ENCODE measurements at places on chromosomes 12 and 14. TPM values are rescaled to one million over a fixed set of nuclear protein-coding genes. Genes with fewer than 3 reads are reported as not detected.
A peak's percentile ranks its signal among the peaks of the same experiment; 100 is the strongest.

- no peak for DNase-seq
Measured at GRCh38 chr12:2960390-2960956, 1.3 kb downstream of the TEAD4 start.

DNA sequence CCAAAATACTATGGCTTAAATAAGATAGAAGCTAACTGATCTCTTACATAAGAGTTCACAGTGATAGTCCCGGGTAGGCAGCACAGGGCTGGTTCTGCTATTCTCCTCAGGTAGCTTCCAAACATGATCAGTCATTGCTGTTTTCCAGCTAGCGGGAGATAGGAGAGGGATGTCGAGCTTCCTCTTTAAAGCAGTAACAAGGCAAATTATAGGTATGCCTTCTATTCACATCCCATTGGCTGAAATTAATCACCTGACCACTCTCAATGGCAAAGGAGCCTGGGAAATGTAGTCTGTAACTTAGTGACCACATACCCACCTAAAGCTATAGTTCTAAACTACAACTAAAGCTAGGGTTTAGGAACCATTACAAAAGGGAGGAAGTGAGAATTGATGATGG is 34.5 kb upstream of the VRK1 start:
- peak; percentile 80 for DNase-seq

The SLC41A2 gene
- 12.5 TPM for total RNA-seq

DNA sequence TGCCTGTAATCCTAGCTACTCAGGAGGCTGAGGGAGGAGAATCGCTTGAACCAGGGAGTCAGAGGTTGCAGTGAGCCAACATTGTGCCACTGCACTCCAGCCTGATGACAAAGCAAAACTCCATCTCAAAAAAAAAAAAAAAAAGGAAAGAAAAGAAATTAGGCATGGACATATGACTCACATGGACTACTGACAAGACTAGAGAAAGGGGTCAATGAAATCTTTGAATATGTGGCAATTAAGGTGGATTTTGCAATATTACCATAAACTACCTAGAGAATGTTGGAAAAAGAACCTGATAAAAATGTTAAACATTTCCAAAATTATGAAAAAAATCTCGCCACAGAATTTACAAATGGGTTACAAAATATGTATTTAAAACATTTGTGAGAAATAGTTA is 873.6 kb downstream of the C12orf50 start:
- no peak for DNase-seq

The ANKS1B gene
- 0.54 TPM for total RNA-seq

DNA sequence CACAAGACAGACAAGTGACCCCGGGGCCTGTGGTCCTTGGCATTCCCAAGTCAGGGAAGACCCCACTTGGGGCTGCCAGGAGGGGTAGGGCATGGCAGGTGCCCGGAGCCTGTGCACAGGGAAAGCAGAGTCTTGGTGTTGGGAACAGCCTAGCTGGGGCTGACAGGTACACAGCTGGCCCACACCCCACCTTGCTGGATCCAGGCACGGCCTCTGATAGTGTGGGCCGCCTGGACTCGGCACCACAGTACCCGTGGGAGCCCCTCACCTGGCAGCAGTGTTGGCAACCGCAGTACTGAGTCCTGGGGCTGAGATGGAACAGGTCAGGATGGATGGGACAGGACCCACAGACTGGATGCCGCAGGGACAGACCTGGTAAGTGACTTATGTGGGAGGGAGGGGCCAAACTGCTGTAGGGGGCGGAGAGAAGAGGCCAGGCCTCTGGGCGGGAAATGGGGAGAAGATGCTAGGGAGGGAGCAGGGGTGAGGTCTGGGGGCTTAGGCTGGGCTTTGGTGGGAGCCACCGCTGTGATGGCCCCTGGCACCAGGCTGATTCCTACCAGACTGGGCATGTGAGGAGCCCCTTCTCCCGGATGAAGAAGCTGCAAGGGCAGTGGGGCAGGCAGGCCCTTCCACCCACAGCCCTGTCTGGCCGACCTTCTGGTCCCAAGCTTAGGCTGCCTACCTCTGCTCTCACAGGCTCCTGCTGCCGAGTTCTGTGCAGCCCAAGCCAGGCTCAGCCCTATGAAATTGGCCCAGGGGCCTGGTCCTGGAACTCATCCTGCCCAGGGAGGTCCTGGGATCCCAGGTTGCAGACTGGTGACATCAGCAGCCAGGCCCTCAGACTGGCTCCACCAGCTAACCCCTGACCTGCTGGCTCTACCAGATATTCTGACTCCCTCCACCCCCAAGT is at the start of gene TGM1:
Gene TGM1, minus strand, starts transcription at position 357 of the 913 bp plus-strand sequence. CDS start 825 bp downstream, outside the sequence.
- DNase-seq, result no peak

The B4GALNT3 gene
- total RNA-seq, result 18.2 TPM

DNA sequence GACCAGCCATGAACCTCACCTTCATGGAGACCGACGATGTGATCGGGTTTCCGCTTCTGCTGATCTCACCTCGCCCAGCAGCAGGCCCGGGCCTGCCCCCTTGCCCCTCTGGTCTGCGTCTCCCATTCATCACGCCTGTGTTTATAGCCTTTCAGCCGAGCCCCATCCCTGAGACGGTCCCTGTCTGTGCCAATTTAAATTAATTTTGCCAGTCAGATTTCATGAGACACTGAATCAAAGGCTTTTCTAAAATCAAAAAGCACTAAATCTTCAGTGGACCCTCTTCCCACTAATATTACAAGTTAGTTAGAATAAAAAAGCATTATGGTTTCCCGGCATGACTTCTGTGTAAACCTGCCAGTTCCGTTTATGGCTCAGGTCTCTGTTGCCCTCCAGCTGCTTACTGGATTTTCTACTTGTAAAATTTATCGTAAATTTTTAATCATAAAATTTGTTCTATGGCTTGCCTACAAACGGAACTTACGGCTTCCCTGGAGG is 155.9 kb downstream of the ESRRB start:
- DNase-seq, result no peak

GRCh38 chr14:98252820-98253219 is 1019.2 kb downstream of the BCL11B start:
- DNase-seq, result no peak

DNA sequence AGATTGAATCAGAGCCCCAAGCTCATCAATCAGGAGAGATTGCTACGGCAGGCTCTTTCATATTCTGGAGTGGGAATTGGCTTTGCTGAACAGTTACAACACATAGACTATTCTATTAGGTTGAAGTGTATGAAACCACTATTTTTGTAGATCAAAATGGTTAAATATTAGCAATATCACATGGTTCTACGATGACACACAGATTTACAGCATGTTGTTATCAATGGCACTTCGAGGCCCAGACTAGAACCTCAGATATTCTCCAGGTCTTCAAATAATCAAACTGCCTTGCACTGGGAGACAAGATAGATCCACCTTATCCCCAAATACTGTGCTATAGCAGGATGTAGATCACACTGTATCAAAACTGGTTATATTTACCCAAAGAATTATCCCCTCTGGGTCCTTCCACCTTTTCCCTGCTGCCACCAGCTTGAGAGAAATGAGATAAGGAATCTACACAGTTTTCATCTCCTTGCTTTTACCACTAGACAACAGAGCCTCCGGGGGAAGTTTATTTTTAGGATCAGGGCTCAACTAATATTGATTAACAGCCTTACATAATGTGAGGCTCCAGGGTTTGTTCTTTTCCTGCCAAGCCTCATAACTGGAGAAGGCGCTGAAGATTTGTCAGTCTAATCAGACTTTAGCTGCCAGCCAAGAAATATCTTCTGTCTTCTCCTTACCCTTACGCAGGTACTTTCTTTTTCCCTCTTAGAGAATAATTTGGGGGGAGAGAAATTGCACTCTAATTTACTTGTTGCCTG is 507.1 kb downstream of the DIO2 start:
- DNase-seq, result no peak

GRCh38 chr12:69844836-69845235 is 19.8 kb downstream of the MYRFL start:
- DNase-seq, result no peak

The ARHGAP5 gene
- 66.7 TPM for total RNA-seq

- DNase-seq, result no peak
Measured at GRCh38 chr12:109716092-109716479, 2.5 kb downstream of the FAM222A start.

The IRAK3 gene
- total RNA-seq, result 0.12 TPM

The SPIC gene
- not detected for total RNA-seq

The C12orf60 gene
- total RNA-seq, result 3.5 TPM

DNA sequence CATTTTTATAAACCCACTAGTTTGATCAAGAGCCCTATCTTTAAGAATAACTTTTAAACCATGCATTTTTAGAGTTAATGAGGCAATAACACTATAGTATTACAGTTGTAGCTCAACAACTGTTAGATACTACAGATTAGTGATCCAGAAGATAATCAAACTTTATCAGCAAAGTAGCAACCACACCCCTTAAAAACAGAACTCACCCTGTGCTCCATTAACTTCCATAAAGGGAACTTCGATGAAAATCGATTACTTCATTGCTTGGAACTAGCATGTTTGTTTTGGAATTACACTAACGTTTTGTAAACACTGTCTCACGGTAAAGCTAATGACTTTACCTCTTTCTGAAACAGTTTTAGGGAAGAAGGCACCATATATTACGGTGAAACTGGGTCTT is 1.4 kb downstream of the SGPP1 start:
- DNase-seq, result no peak

DNA sequence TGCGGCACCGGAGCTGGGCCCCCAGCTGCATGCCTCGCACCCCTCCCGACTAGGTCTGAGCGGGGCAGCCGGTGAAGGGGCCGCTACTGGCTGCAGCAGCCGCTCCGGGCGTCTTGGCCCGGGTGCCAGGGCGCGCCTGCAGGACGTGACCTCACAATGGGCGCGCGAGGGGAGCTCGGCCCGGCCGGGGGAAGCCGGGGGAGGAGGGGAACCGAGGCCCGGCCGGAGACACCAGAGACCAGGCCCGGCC is 353 bp downstream of the BAG5 start:
- no peak for DNase-seq

DNA sequence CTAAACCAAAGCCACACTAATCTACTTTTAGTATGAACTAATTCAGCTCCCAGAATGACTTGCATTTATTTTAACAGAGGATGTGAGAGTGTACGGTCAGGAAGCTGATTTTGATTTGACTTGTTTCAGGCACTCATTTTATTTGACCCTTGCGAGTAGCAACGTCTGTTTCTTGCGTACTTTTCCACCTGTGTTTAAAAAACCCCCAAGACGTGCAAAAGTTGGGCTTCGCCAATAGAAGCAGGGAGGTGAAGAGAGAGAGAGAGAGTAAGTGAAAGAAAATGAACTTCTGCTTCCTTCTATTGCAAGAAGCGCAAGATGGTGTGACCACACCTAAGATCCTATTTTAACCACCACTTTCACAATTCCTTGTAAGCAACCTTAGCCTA is 6.7 kb upstream of the SLC15A4 start:
- DNase-seq, result no peak

- no peak for DNase-seq
Measured at GRCh38 chr12:11814374-11814773, 164.9 kb downstream of the ETV6 start.

GRCh38 chr14:87628129-87628528 is 364.9 kb downstream of the GALC start:
- no peak for DNase-seq

The KRT79 gene
- not detected for total RNA-seq

GRCh38 chr12:111209811-111210210 is 159.1 kb downstream of the PHETA1 start:
- DNase-seq, result no peak

- DNase-seq, result no peak
Measured at GRCh38 chr14:102675396-102675795, 82.9 kb downstream of the RCOR1 start.

DNA sequence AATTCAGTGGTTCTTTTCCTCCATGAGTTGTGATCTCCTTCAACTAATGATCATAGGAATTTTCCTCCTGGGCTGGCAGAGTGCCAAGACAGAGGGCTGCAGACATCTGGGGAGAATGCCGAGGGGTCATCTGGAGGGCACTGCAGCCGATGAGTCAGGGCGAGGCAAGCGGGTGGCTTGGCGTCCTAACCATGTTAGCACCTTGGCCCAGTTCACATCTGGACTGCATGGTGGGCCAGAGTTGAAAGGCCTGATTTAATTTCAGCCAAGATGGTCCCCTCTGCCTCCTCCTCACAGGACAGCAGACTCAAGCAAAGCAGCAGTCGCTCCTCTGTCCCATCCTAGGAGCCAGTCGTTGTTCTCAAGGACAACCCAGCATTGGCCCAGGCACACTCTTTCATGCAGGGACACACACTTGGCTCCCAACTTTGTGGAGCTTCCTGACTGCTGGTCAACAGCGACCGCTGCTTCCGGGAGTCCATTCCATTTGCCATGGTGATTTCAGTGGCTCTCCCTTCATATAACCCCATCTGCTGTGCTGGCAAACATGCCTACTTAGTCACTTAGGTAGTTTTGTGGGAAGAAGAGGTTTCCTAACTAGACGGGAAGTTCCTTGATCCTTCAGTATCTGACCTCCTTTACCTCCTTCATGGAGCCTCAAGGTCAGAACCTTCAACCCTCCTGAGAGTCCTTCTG is 161.8 kb downstream of the TTC8 start:
- DNase-seq, result peak; percentile 31

GRCh38 chr14:96497586-96497985 is 4.6 kb upstream of the PAPOLA start:
- no peak for DNase-seq

GRCh38 chr12:104681012-104681690 is 224.4 kb downstream of the CHST11 start:
- DNase-seq, result no peak

DNA sequence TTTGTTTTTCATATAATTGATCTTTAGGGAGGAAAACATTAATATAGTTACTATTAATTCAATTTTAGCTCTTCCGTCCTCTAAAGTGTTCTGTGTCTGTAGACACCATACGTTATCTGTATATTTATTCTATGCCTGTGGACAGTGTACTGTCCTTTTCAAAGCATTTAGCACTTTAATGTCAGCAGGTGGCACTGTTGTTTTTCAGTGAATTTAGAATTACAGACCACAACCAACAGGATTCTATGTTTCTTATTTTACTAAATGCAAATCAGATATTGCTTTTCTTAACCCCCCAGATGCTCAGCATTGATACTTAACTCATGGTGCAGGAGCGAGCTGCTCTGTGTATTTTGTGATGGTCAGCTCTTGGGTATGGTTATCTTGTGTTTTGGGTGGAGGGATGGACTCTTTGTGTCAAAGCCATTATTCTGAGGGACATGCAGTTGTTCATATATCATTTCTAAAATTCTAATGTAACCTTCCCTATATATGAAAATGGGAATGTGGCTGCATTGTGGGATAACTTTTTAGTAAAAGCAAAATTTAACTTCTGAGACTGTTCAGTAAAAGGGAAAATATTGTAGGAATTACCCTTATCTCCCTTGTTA is 65.2 kb downstream of the PAPOLA start:
- DNase-seq, result no peak

DNA sequence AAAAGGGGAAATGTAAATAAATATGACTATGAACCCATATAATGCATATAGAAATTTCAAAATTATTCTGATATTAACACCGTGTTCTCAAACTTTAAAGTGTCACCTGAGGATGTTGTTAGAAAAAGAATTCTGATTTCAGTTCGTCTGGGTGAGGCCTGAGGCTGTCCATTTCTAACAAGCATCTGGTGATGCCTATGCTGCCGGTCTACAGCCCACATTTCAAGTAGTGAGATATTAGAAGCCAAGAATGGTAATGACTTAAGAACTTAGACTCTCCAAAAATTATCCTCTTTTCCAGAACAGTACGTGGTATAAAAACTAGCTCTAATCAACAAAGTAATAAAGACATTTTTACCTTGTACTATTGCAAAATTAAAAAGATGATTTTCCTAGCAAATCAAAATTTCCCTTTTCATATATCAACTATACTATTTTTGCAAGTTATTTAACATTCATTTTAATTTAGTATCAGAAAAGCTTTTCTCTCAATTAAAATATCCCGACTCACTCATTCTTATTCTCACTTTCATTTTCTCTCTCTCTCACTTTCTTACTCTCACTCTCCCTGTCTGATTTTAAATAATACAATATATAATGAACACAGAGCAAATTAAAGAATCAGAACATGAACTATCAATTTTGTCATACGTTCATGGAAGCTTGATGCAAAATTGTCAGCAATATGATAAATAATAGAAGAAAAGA is 35.0 kb downstream of the PIK3C2G start:
- no peak for DNase-seq
